ENCODE measurements at places on chromosomes 6 and 20.
A peak's percentile ranks its signal among the peaks of the same experiment; 100 is the strongest.

DNA sequence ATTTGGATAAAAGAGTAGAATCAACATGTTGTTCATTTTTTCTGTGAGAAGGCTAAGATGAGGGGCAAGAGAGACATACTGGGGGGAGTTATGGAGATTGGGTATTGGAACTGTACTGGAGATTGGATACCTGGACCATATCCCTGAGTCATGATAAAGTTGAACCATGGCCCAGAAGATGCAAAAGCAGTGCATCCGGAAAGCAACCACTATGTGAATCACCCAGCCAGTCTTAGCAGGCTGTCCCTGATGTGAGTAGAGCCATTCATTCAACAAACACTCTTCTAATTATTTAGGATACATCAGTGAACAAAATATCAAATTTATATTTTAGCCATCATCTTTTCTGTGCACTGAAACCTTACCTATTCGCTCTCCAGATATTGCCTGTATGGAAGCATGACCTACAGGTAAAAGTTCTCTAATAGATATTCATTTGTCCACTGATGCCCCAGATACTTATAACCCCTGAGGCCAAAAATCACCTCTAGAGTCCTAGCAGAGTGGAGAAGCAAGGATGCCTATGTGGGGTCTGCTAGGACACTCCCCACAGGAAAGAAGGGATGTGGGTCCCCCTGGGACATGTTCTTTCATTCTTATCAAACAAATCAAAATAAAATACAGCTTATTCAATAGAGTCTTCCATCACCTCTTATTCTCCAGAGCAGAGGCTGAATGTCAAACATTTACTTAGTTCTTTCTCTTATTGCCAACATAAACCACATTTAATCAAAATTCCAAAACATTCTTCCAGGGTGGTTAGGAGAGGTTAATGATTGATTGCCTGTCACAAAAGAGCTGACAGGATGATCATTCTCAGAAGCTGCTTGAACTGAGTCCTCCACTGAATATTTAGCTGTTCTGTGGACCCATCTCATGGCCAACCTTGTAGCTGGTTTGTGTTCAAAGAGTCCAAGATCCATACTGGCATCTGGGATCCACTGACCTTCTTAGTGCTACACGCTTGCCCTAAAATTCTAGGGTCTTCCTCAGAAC lies 37.0 kb upstream of the PKHD1 start:
- no peak for DNase-seq

GRCh38 chr6:105981002-105981887 lies 104.9 kb upstream of the PRDM1 start:
- peak; percentile 9 for DNase-seq

GRCh38 chr20:9137001-9137400 lies 68.1 kb downstream of the PLCB4 start:
- no peak for DNase-seq

DNA sequence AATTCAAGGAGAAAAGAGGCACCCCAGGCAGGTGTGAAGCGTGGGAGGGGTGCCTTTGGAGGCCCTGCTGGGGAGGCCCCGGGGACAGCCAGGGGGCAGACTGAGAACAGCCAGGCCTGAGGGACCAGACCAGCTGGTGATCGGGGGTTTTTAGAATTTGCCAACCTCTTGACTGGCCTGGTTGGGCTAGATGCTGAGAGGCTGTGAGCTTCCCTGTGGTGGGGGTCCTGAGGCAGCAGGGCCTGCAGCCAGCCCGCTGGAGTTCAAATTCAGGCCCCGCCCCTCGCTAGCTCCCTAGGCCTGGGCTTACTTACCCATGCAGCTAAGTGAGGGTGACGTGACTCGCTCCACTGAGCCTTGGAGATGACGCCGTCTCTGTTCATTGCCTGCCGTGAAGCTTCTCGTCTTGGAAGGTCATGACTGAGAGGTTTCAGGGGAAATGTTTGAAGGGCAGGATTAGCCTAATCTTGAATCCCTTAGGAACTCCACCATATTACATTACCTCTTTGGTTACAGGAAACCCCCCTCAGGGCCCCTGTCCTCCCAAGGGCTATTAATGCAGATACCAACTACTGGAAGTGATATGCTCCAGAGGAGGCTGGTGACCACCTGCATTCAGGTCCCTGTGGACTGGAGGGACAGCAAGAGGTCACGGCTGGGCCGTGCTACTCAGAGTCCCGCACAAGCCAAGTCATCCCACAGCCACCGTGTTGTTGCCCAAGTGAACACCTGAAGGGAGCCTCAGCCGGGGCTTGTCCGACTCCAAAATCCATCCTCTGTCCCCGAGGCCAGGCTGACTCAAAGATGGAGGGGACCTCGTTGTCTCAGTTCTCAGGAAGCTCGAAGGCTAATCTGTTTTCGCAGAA lies 73.9 kb upstream of the DUSP22 start:
- DNase-seq = no peak

- peak; percentile 15 for DNase-seq
These were observed 40.6 kb downstream of the TRIM38 start for GRCh38 chr6:26003102-26003694.

DNA sequence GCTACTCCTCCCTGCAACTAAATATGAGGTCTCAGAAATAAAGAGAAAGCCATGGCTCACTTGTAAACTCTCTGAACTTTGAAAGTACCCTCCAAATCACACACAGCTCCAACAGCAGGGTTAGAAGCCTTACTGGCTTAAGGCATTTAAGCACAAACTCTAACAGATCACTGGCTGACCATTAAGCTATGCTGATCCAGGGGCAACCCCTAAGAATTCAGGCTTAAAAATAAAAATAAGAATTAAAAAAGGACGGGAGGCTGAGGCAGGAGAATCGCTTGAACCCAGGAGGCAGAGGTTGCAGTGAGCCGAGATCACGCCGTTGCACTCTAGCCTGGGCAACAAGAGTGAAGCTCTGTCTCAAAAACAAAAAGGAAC lies 21.8 kb downstream of the HLA-E start:
- DNase-seq = no peak

GRCh38 chr6:15143086-15143485 lies 102.8 kb upstream of the JARID2 start:
- DNase-seq = no peak

DNA sequence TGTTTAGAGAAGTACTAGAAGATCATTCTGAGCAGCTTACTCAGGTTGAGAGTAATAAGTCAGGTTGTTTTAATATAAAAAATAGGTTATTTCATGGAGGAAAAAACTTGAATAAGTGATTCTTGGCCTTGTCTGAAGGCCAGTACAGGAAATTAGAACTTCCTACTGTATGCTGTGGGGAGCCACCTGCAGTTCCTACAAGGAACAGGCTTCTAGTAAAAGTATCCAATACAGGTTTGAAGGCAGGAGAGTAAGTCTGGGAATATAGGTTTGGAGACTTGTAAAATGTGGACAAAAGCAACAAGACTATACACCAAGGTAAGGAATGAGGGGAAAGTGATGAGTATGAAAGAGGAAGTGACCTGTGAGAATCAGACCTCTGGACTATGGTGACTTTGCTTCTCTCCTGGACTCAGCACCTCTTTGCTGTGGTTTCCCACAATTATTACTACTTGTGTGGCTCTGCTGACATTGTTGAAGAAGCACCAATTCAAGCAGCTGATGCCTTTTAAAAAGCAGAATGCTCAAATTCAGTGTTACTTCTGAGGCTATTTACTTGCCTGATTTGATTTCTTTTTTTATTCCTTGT lies 278.6 kb downstream of the TBC1D7 start:
- DNase-seq = no peak

DNA sequence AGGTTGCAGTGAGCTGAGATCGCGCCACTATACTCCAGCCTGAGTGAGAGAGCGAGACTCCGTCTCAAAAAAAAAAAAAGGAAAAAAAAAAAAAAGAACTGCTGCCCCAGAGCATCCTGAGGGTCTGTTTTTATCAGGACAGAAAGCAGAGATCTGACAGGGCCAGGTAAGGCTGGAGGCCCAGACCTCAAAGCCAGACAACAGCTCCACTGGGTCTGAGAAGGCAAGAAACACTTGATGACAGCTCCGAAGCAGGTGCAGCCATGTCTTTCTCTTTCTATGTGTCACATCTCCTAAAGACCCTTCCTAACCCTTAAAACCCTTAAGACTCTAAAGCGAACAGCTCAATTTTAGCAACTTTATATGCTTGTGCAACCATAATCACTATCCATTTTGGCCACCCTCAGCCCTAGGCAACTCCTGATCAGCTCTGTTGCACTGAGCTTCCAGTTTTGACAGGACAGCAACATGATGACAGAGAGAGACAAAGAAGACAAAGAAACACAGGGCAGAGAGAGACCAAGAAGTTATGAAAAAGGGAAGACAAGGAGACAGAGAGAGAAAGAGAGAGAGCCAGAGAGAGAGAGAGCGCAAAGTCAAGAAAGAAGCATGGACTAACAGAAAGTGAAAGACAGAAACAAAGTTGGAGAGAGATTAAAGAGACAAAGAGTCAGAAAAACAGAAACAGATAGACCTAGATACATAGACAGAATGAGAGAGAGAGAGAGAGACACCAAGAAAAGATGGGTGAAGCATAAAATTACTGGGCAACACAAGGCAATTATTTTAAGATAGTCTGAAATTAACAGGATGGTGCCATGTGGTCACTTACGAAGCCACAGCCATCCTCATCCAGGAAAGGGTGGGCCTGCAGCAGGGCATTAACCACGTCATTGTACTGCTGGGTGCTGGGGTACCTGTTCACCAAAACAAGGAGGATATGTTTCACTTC lies 39.2 kb downstream of the SAMD3 start:
- DNase-seq = no peak

GRCh38 chr6:111456208-111456607 lies 26.8 kb downstream of the REV3L start:
- DNase-seq = no peak

DNA sequence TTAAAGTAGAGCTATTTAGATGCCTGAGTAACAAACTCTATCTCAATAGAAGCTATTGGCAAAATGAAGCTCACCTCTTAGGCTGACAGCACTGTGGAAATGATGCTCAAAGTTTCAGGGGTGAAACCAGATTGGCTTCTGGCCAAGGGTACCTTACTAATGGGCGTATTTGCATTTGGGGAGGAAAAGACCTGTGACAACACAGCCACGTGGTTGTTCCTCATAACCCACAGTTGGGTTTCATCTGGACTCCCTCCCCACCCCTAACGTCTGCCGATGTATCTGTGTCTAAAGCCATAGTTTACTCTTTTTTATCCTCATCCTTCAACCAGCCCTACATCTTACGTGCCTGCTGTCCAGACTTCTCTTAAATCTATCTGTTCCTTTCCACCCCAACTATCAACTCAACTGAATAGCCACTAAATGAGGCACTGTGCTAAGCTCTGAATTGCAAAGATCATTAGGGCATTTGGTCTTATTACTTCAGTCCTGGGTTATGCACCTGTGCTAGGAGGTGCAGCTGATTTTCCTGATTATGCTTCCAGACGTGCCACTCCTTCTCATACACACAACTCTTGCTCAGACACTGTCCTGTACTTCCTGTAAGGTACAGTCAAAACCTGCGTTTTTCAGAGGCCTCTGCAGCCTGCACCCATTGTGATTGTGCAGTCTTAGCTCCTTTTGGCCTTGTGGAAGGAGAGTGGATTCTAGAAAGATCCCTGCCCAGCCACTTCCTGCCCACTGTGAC lies 80.6 kb upstream of the ARMC2 start:
- DNase-seq = no peak

DNA sequence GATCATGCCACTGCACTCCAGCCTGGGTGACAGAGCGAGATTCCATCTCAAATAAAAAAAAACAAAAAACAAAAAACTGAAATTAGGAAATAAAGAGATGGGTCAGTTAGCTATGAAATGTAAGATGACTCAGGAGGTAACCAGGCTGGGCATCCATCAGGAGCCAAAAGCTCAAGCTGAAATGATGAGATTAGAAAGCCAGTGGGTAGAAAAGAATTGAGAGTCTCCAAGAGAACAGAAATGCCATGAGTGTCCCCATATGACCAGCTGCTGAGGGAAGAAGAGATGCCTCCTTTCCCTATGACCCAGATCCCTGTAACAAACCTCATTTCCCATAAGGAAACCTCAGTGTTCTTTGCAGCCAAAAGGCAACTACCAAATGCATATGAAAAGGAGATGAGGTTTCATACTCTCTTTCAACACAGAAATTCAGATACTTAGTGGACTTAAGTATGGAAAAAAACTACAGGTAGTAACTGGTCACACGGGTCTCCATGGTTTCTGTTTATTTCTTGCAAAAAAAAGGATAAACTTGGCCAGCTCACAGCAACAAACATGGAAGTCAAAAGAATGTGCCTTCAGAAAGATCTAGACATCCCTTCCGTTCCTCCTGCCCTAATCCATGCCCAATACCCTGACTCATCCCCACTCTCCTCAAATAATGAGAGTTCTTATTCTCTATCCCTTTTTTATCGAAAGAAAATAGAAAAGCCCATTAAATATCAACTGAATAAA lies 8.1 kb downstream of the ARHGAP18 start:
- DNase-seq = no peak

Measured in stimulated activated CD4-positive, alpha-beta T cell treated with anti-CD3 and anti-CD28 coated beads, Interleukin-4, amount 100 ng/mL, for 4 hours (primary cell).